Cardiac muscle cell (in vitro differentiated cells and primary cell): ENCODE measurements at places on chromosomes 3 and 15.

DNA sequence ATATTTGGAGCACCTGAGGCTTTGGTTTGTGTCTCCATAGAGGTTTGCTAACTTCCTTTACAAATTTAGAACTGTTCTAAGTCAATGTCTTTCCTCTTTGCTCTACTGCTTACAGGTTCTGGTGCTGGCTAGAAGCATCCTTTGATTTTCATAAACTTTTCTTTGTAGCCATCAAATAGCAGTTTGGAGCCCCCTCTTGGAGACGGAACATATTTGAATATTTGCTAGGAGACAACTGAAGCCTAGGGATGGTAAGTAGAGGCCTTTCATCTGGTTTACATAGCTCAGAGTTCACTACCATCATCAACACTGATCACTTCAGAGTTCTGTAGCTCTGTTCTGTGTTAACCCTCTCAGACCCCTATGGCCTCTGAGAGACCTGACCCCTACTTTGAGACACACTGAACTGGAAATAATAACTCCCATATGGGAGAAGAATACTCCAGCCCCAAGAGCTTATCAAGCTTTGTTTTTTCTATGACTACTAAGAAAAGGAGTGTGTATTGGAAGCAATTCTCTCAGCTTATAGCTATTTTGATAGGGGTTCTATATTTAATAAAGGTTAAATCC is 420.4 kb downstream of the EPHA3 start:
- no peak for DNase-seq

- no peak for DNase-seq
Measured at GRCh38 chr3:72892870-72893269, 5.0 kb downstream of the GXYLT2 start.

- peak; percentile 2 for DNase-seq
Measured at GRCh38 chr3:102141096-102141927, 292.0 kb downstream of the NFKBIZ start.

DNA sequence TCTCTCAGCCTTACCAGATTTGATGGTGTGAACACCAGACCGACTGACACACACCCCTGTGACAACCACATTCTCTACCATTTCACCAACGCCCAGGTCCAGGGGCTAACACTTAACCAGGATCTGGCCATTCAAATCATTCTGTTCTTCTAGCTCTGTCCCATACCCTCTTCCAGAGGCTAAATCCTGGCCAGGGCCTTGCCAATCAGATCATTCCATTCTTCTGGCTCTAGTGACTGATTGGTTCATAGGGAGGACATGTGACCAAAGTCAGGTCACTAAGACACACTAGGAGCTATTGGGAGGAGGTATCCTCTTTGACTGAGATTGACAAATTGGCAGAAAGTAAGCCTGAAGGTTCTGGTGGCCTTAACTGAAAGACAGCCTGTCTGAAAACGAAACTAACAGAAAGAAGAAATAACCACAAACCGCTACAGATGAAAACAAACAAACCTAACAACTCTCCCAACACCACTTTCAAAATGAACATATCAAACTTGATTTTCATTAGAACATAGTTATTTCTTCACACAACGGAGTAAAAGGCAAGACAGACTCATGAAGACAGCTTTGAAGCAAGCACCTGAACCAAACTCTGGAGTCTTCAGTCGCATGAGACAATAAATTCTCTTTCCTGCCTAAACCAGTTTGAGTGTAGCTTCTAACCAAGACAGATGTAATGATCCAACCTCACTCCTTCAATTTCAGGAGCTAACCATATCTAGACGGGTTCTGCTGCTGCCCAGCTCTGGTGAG is 68.5 kb downstream of the TRANK1 start:
- no peak for DNase-seq
